ENCODE measurements at places on chromosomes 7 and 10.

- DNase-seq = no peak
Observed at GRCh38 chr10:45136256-45136655, 135.5 kb downstream of the ZNF22 start.

DNA sequence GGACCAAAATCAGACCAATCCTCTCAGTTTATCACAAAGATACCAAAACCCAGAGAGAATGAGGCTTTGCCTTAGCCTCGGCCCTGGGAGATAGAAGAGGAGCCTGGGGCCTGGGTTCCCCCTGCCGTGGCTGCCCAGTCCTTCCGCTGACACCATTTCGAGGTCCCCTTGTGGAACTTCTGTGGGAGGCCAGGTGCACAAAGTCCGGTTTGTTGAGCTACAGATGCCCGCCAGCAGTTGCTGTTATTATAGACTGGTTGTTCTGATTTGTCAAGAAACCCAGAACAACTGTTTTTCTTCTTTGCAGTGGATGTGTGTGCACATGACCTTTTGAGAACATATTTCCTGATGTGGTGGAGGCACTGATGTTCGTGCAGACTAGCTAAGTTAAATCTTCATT lies 47.6 kb downstream of the CUX1 start:
- DNase-seq = no peak

DNA sequence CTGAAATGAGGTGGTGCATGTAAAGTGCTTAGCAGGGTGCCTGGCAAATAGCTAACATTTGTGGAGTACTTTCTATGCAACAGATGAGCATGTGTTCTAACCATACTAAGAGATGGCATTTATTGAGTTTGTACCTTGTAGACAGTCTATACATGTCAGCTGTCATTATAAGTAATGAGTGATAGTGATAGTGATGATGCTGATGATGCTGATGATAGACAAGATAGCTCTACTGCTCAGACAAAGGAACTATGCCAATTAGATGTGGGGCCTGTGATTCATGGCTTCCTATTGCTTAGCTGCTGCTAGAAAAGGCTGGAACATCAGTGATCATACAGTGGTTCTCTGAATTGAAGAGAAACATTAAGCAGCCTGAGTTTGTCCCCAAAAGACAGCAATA lies 585.8 kb downstream of the KCNMA1 start:
- DNase-seq = no peak

DNA sequence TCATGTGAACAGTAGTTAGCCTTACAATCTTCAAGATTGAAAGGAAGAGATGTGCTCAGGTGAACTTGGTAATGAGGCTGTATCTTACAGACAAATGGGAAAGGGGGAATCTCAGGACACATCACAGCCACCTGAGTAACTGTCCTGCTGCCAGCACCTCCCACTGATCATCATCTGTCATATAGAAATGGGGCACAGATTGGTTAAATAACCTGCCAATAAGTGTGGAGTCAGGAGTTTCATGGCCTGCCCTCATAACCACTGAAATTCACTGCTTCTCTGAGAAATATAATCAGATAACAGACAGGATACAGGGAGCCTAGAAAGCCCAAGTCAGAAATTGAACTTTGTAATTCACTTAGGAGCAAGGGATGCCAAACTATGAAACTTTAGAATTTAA lies 64.9 kb upstream of the TAS2R16 start:
- no peak for DNase-seq

DNA sequence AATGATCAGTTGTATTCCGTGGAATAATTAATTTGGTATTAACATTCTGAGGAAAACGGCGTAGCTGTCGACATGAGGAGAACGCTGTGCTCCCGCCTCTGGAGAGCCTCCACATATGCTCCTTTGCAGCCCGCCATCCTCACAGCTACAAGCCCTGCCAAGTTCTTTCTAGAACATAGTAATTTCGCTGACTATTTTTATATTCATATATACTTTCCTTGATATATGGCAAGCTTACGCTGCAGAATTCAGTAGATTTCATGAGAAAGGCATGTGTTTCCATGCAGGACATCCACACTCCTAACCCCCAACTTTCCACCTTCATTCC lies 45.2 kb downstream of the TBXAS1 start:
- DNase-seq = no peak

Data from GF-D8 (cell line).